ENCODE measurements at places on chromosomes 3 and 15. TPM values are rescaled to one million over a fixed set of nuclear protein-coding genes. Genes with fewer than 3 reads are reported as not detected.

DNA sequence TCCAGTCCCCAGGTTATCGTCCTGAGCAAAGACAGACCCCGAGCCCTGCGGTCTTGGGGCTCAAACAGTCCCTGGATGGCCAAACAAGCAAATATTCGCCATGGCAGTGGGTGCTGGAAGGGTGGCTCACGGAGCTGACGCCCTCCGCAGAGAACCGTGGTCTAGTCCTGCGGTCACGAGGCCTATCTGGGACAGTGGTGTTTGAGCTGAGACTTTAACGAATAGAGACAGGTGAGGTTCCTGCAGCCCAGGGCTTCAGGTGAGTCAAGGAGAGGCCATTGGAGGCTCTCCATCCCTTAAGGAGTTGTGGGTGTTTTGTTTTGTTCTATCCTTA, 399 bp upstream of the SUCLG2 start:
- peak; percentile 5 for DNase-seq

The PPP1R14D gene
- 0.97 TPM for total RNA-seq

The C3orf49 gene
- total RNA-seq, result not detected

The TRPM1 gene
- total RNA-seq, result not detected

GRCh38 chr3:57130571-57131209, 34.5 kb downstream of the IL17RD start:
- DNase-seq, result no peak

The VEPH1 gene
- total RNA-seq, result 3.4 TPM

GRCh38 chr3:65534805-65535204, 503.9 kb downstream of the MAGI1 start:
- DNase-seq, result no peak

GRCh38 chr3:178522200-178523052, 13.8 kb upstream of the KCNMB2 start:
- no peak for DNase-seq

The TTLL13 gene
- not detected for total RNA-seq

The RTP1 gene
- total RNA-seq, result not detected

Measured in prostate gland (tissue), 2 donors.